HepG2 (cell line): ENCODE measurements at places on chromosomes 12 and 14.
A peak's percentile ranks its signal among the peaks of the same experiment; 100 is the strongest.

- H3K4me3 ChIP-seq: no peak overlapping the region
- H3K4me1 ChIP-seq: no peaks in the 10 kb centered on the region
- peaks cover 19% of the 10 kb centered on the region; the same call in 2 of the 3 replicates for H3K36me3 ChIP-seq
- no peak for DNase-seq
- H3K27ac ChIP-seq: no peak overlapping the region
Measured at GRCh38 chr14:92678766-92679165, 69.7 kb downstream of the LGMN start.

DNA sequence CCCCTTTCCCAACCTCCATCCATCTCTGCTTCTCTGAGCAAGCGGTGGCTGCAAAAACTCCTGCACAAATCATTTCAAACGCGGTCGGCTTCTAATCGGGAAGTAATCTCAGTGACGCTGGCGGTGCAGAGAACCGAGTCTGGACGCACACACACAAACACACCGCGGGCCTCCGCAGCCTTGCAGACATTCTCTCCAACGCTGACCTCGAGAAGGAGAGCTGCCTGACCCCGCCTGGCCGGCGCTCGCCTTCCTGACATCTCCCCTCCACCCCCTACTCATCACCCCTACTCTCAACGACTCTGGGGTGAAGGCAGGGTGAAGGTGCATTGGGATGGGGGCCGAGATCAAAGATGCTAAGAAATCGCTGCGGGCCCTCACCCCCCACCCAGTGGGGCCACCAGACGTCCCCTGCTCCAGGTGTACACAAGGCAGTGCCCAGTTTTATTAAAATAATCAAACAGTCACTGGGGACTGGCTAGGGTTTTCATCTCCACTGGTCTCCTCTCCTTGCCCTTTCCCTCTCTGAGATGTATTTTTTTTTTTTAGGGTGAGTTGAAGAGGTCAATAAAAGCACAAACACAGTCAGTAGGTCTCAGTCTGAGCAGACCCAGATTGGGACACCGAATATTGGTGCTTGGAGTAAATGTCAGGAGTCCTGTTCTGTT lies 506 bp upstream of the TBX5 start:
- no peak overlapping the region for H3K27ac ChIP-seq
- peaks cover 77% of the 10 kb centered on the region for H3K27me3 ChIP-seq
- DNase-seq: no peak
- H3K4me1 ChIP-seq: no peaks in the 10 kb centered on the region
- H3K4me3 ChIP-seq: no peak overlapping the region

DNA sequence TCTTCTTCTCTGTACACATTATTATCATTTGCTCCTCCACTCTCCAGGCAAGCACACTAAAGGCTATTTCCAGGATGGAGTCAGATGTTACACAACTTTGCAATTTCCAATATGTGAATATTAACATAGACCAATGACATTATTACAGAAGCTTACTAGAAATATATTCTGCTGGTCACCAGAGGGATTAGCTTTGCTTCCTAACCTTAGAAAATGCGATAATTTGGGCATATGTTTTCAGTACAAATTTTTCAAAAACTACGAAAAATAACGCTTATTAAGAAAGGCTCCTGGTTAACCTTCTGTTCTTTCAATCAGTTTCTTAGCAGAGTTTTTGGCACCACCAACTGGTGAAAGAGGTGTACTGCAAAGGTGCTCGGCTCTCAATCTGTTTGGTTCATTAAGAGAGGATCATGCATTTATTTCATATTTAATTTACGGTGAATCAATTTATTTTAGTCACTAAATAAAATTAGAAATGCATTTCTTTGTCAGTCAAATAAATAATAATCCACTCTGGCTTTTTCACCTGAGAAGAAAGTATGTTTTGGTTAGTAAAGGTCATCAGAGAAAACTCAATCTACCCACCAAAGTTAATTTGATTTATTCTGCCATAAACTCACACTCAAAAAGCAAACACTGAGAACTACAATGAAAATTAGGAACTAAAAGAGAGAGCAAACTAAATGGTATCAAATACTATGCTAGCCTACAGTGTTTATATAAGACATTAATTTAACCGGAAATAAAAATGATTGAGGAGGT lies 39.2 kb downstream of the EFCAB11 start:
- peak overlapping the region; percentile 28 for H3K27ac ChIP-seq
- peaks cover 38% of the 10 kb centered on the region for H3K4me1 ChIP-seq

DNA sequence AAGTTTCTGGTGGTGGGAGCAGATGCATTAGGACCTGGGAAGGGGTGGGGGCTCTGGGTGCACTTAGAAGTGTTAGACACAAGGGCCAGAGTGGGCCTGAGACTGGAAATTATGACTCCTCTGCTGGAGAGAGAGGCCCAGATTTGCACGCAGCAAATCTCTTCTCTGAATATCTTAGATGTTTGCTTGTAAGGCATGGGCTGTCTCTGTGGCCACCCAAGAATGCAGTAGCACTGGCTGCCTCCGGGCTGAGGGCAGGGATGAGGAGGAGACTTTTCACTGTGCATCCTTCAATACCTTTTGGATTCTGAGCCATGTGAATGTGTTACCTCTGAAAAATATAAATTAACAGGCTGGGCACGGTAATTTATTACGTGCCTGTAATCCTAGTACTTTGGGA lies 14.0 kb upstream of the RABGGTA start:
- H3K4me1 ChIP-seq: no peaks in the 10 kb centered on the region
- DNase-seq: no peak
- no peaks in the 10 kb centered on the region for H3K27me3 ChIP-seq
- peaks cover 10% of the 10 kb centered on the region for H3K36me3 ChIP-seq
- H3K4me3 ChIP-seq: no peak overlapping the region

DNA sequence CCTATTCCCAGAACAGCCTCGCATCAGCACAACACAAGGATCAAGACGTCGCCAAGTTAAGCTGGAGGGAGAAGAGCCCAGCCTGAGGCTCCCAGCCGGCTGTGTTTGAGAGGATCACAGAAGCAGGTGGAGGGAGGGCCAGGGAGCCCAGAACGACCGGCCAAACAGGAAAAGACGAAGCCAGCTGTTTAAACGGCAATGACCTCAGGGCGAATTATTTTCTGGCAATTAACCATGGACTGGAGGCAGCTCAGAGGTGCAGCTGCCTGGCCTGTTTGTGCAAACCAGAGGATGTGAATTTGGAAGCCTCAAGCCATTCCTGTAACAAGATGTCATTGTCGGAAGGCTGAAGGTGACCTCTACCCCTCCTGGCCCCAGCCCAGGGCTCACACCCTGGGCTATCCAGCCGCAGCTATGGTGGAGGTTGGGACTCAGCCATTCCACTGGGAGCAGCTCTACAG lies 175.8 kb upstream of the PRMT8 start:
- DNase-seq: no peak
- no peaks in the 10 kb centered on the region for H3K36me3 ChIP-seq
- no peaks in the 10 kb centered on the region for H3K4me1 ChIP-seq
- H3K27ac ChIP-seq: no peak overlapping the region
- peaks cover 11% of the 10 kb centered on the region for H3K27me3 ChIP-seq
- no peak overlapping the region for H3K4me3 ChIP-seq

DNA sequence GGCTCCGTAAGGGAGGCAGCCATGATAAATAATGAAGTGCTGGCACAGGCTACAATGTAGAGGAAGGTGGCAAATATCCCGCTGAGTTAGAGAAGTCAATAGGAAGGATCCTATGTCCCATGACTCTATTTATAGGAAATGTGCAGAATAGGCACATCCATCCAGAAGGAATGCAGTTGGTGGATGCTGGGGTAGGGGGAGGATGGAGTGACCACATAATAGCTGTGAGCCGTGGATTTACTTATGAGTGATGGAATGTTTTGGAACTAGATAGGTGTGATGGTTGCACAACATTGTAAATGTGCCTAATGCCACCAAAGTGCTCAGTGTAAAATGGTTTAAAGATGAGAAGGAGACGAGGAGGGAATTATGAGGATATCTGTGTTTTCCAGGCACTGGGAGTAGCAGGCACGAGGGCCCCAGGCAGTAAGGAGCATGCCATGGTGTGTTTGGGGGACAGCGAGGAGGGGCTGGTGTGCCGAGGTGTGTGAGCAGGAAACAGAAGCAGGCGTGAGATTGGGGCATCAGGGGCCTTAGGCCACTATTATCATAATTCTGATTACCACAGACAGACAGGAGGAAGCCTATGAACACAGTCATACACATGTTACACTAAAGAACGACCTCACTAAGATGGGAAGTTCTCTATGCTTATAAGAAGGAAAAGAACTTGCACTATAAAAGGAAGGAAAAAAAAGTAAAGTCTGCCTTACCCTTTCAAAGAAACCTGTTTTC lies 837.3 kb upstream of the TMEM132C start:
- no peak overlapping the region for H3K27ac ChIP-seq
- H3K4me3 ChIP-seq: no peak overlapping the region
- H3K36me3 ChIP-seq: no peaks in the 10 kb centered on the region

DNA sequence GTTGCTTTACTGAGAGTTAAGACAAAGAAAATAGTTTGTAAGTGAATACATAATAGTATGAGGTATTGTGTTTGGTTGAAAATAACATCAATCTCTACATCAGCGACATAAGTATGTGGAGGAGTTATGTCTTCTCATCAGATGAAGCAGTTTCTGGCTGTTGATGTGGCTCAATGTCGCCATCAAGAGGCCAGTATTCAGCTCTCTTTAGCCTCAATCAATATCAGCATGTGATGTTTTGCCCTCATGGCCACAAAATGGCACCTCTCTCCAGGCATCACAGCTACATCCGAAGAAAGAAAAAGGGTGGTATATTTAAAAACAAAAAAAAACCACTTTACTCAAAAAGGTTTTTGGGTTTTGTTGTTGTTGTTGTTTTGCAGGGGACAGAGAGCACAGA lies 302.3 kb upstream of the TMEM132C start:
- no peak for DNase-seq
- H3K27ac ChIP-seq: no peak overlapping the region
- H3K36me3 ChIP-seq: no peaks in the 10 kb centered on the region
- H3K27me3 ChIP-seq: no peaks in the 10 kb centered on the region

DNA sequence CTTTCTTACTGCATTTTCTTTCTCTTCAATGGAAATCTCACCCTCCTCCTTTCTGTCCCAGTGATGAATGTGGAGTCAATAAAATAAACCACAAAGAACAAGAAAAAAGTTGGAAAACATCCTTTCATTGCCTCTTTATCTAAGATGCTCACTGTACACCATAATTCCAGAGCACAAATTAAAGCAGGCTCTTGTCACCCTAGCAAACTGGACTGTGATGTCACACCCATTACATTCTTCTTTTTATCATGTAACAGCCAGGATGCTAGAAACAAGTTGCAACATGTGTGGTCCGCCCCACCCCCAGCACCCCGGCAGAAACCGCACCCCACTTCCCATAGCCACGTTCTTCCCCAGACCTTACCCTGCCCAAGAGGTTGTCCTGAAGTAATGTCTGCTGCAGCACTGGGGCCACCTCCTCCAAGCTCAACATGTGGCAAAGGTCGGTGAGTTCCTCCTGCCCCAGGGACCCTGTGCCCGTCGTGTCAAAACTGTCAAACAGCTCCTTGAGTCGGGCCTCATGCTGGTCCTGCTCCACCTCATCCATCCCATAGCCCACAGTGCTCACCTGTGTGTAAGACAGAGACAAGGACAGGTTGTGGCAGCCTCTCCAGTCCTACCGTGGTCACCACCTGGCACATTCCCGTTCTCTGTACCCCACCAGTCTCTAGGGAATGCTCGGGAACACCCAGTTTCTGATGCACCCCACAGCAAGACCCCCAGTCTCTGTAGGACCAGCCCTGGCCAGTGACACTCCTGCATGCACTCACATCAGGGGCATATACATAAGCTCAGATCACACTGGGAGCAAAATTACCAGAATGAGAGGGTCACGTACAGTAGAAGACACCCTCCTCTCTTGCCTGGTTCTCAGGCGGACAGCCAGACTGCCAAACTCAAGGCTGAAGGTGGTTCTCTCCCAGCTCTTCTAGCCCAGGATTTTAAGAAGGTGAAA lies 9.2 kb downstream of the NIN start:
- H3K36me3 ChIP-seq: no peaks in the 10 kb centered on the region
- H3K27me3 ChIP-seq: no peaks in the 10 kb centered on the region
- no peak for DNase-seq
- peaks cover 28% of the 10 kb centered on the region for H3K4me1 ChIP-seq
- H3K4me3 ChIP-seq: no peak overlapping the region

DNA sequence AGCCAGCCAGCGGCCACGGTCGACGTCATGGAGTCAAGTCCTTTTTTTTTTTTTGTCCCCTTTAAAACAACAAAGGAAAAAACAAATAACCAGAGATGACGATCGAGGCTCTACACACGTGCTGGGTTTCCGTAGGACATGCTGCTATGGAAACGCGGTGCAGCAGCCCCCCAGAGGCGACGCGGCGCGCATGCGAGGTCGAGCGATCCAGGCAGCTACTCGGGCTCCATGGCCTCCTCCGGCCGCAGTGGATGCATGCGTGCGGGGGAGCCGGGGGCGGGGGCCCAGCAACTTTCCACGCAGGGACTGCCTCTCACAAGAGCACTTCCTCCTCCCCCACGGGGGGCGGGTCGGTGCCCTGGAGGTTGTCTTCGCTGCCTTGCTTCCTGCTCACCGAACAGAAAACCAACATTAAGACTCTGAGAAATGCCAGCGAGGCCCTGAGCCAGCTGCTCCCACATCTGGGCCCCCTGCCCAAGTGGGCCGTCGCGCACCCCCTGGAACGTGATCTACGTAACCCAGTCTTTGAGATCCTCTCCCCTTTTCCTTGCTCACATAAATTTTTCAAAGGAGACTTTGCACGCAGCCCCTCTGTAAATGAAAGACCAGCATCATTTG lies 30.7 kb downstream of the P2RX4 start:
- DNase-seq: no peak
- no peak overlapping the region for H3K27ac ChIP-seq
- H3K36me3 ChIP-seq: peaks cover 12% of the 10 kb centered on the region
- H3K4me1 ChIP-seq: no peaks in the 10 kb centered on the region

GRCh38 chr14:21077672-21078071 lies 7.6 kb downstream of the ARHGEF40 start:
- H3K36me3 ChIP-seq: peaks cover 48% of the 10 kb centered on the region
- H3K4me3 ChIP-seq: no peak overlapping the region
- peaks cover 7% of the 10 kb centered on the region; the same call in 1 of the 2 replicates for H3K4me1 ChIP-seq

DNA sequence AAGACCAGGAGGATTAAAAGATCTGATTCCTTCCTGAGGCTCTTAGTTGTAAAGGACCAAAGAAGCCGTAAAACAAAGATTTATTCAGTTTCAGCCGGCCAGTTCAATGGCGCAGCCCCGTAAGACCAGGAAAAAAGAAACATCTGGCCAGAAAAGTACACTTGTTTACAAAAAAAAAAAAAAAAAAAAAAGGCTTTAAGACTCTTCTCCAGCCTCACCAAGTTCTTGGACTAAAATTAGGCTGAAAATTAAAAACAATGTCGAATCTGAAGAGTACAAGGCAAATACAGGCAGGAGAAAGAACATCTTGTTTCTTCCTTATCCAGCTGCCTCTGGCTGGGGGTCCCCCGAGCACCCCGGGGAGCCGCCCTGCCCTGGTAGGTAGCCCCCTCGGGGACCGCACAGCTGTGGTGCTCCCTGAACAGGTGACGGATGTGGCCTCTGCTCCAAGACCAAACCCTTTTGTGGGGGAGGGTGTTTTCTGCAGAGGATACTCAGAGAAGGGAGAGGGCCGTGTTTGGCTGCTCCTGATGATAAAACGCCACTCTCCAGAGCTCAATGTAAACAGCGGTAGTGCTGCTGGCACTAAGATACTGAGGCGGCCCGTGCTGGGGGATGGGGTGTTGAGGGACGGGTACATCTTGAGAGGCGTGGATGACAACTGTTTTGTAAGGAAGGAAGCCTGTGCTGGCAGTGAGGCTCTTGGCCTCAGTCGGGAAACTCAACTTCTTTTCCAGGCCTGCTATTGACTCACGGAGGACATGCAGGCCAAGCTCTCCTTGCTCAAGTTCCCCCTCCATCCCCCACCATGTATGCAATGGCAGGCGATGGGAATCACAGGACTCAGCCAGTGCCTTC lies 201.0 kb upstream of the DIO3 start:
- no peaks in the 10 kb centered on the region for H3K36me3 ChIP-seq
- H3K4me1 ChIP-seq: peaks cover 29% of the 10 kb centered on the region
- no peak overlapping the region for H3K4me3 ChIP-seq
- no peak for DNase-seq
- H3K27me3 ChIP-seq: peaks cover 6% of the 10 kb centered on the region
